ENCODE measurements at places on chromosomes 3 and 15.

DNA sequence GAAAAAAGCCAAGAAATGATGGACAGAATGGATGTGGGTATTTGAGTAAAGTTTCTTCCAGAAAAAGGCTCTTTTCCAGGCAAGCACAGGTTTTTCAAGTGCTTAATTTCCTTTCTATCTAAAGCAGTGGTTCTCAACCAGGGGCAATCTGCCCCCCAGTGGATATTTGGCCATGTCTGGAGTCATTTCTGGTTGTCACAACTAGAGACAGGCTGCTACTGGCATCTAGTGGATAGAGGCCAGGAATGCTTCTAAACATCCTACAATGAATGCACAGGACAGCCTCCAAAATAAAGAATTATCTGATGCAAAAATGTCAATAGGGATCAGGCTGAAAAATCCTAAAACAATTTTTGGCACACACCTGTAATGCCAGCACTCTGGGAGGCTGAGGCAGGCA, 23.9 kb downstream of the SEC22C start:
- DNase-seq: no peak
- H3K27me3 ChIP-seq: no peaks in the 10 kb centered on the region
- H3K4me1 ChIP-seq: peaks cover 30% of the 10 kb centered on the region
- H3K4me3 ChIP-seq: no peak overlapping the region
- no peak overlapping the region for H3K27ac ChIP-seq

DNA sequence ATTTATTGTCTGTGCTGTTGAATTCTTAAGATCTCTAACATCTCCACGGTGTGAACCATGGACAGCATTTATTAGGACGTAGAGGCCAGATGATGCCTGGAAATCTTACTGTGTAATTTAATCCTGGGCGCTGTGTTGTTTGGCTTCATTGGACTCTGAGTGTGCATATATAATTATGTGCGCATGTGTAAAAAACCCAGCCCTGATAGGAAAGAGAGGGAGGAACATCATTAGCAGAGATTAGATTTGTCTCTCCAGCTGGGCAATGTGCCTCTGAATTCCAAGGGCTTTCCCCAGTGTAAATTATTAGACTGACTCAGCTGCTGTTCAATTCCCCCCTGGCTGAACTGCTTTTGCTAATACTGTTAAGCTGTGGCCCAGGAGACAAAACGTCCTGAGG, 39.6 kb downstream of the MAP3K13 start:
- DNase-seq: no peak
- no peaks in the 10 kb centered on the region for H3K4me1 ChIP-seq
- H3K27ac ChIP-seq: no peak overlapping the region
- H3K4me3 ChIP-seq: no peak overlapping the region
- H3K36me3 ChIP-seq: no peaks in the 10 kb centered on the region

GRCh38 chr3:109373933-109374332, 36.6 kb upstream of the DPPA4 start:
- no peaks in the 10 kb centered on the region for H3K36me3 ChIP-seq
- no peak overlapping the region for H3K4me3 ChIP-seq
- H3K4me1 ChIP-seq: no peaks in the 10 kb centered on the region
- no peak for DNase-seq
- H3K27ac ChIP-seq: no peak overlapping the region
- no peaks in the 10 kb centered on the region for H3K27me3 ChIP-seq

DNA sequence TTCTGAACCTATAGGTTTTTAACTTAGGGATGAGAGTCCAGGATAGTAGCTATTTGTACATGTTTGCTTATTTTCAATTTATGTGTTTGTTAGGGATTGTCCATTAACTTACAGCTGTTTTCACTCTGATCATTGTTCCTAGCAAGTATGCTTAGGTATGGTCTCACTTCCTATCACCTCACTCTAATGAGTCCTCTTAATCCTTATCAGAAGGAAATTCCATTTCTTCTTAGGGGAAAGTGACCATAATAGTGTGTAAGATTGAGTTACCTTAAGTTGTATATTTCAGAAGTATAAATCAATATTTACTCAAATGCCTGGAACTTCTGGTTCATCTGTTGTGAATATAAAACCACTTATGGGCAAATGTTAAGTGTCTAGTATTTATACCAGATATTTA, 53.0 kb downstream of the PIAS1 start:
- no peak overlapping the region for H3K27ac ChIP-seq
- H3K36me3 ChIP-seq: peaks cover 14% of the 10 kb centered on the region
- peaks cover 10% of the 10 kb centered on the region for H3K4me1 ChIP-seq
- H3K4me3 ChIP-seq: no peak overlapping the region
- H3K27me3 ChIP-seq: no peaks in the 10 kb centered on the region

- H3K4me1 ChIP-seq: peaks cover 5% of the 10 kb centered on the region
- no peaks in the 10 kb centered on the region for H3K27me3 ChIP-seq
- H3K27ac ChIP-seq: no peak overlapping the region
- DNase-seq: no peak
- H3K4me3 ChIP-seq: no peak overlapping the region
Measured at GRCh38 chr3:186988806-186989205, 58.5 kb downstream of the ST6GAL1 start.

GRCh38 chr15:43966646-43967045, 139.8 kb downstream of the WDR76 start:
- H3K27ac ChIP-seq: no peak overlapping the region
- no peaks in the 10 kb centered on the region for H3K36me3 ChIP-seq
- H3K27me3 ChIP-seq: no peaks in the 10 kb centered on the region
- no peaks in the 10 kb centered on the region for H3K4me1 ChIP-seq
- DNase-seq: no peak

DNA sequence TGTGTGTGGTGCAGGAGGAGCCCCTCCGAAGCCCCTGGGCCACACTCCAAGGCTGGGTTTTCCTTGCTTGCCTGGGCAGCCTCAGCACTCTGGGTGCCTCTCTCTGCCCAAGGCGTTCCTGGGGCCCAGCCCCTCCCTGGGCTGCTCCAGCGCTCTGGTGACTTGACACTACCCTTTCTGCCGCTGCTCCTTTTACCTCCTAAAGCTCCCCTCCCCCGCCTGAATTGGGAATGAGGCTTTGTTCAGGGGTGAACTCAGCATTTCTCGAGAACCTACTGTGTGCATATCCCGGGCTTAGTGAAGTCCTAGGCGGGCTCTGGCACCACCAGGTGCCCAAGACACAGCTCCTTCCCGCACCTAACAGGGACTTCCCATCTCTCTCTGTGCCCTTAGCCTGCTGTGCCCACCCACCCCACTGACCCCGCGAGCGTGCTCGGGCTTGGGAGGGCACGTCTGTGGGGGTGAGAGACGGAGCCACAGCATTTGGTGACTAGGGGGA, 1.2 kb upstream of the BAHD1 start:
- peak overlapping the region; percentile 57 for H3K4me3 ChIP-seq
- H3K36me3 ChIP-seq: no peaks in the 10 kb centered on the region

DNA sequence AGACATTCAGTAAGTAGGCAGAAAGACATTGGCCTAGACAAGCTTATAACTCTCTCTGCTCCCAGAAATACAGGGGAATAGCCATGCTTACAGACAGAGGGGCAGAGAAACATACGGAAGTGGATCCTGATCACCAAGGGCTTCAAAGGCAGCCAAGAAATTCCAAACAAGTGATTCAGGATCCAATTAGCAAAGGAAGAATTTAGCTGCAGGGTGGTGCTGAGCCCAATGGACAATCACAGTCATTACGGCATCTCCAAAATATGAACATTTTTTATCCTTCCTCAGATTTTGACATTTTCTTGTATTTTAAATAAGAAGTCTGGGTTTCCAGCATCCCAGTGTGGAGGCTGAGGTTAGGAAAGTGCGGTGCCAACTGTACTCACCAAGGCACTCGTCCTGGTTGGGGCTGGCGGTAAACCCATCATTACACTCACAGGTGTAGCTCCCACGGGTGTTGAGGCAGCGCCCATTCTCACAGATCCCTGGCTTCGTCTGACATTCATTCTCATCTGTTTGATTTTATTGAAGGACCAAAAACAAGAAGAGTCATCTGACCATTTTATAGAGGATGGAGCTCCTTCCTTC, 96.8 kb downstream of the DUT start:
- H3K27ac ChIP-seq: no peak overlapping the region
- no peak for DNase-seq

- peaks cover 41% of the 10 kb centered on the region for H3K4me1 ChIP-seq
- DNase-seq: peak; percentile 62
- H3K4me3 ChIP-seq: peak overlapping the region; percentile 75
- no peaks in the 10 kb centered on the region for H3K27me3 ChIP-seq
- H3K27ac ChIP-seq: peak overlapping the region; percentile 98
- no peaks in the 10 kb centered on the region for H3K36me3 ChIP-seq
Measured at GRCh38 chr3:71066849-71067261, 516.7 kb downstream of the FOXP1 start.

DNA sequence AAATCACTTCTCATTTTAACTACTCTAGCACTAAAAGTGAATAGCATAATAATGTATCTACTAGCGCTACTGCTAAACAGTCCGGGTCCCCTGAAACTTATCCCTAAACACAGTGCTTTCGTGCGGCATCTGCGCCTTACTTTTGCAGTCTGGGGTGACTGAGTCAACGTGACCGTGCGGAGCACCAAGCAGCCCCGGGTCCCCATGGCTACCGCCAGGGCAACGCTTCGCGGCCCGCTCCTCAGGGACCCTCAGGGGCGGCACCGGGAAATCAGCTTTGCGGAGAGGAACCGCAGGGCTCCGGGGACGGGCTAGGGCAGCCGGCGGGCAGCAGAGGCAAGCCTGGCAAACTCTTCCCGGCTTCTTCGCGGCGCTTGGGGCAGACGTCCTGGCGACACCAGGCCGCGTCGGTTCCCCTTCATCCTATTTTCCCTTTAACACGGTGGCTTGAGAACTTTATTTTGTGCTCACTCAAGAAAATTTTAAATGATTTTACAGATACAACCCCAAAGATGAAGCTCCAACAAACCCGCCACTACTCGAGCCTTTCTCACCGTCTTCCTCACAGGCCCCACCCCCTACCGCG, 757 bp upstream of the DIPK2A start:
- no peaks in the 10 kb centered on the region for H3K36me3 ChIP-seq
- DNase-seq: peak; percentile 46
- H3K4me3 ChIP-seq: peak overlapping the region; percentile 92
- H3K27me3 ChIP-seq: peaks cover 5% of the 10 kb centered on the region
- peak overlapping the region; percentile 74 for H3K27ac ChIP-seq
- H3K4me1 ChIP-seq: peaks cover 4% of the 10 kb centered on the region

GRCh38 chr3:58308728-58309127, 2.4 kb downstream of the HTD2 start:
- peaks cover 32% of the 10 kb centered on the region for H3K36me3 ChIP-seq
- H3K27me3 ChIP-seq: no peaks in the 10 kb centered on the region
- peaks cover 18% of the 10 kb centered on the region for H3K4me1 ChIP-seq
- DNase-seq: no peak
- peak overlapping the region; percentile 9 for H3K27ac ChIP-seq

DNA sequence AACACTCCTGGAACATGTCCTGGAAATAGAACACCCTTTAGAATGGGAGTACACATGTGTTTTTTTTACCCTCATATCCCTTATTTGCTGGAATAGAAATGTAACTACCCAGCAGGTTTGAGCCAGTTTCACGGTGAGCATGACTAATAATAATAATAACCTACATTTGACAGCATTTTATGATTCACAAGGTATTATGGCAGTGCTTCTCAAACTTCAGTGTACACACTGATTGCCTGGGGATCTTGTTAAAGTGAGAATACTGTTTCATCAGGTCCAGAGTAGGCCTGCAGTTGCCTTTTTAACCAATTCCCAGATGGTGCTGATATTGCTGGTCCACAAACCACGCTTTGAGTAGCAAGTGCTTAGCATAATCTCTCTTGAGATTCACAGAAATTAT, 63.9 kb downstream of the NFKBIZ start:
- no peaks in the 10 kb centered on the region for H3K4me1 ChIP-seq
- no peak overlapping the region for H3K4me3 ChIP-seq
- no peak for DNase-seq
- no peaks in the 10 kb centered on the region for H3K27me3 ChIP-seq
- no peak overlapping the region for H3K27ac ChIP-seq
- no peaks in the 10 kb centered on the region for H3K36me3 ChIP-seq

- no peaks in the 10 kb centered on the region for H3K4me1 ChIP-seq
- no peak for DNase-seq
- no peak overlapping the region for H3K27ac ChIP-seq
- no peaks in the 10 kb centered on the region for H3K27me3 ChIP-seq
- no peak overlapping the region for H3K4me3 ChIP-seq
Measured at GRCh38 chr15:84929795-84930603, 45.5 kb downstream of the SLC28A1 start.

GRCh38 chr3:134357261-134357913, 16.9 kb downstream of the AMOTL2 start:
- no peaks in the 10 kb centered on the region for H3K36me3 ChIP-seq
- no peaks in the 10 kb centered on the region for H3K4me1 ChIP-seq
- H3K4me3 ChIP-seq: no peak overlapping the region

GRCh38 chr15:98772895-98773294, 124.6 kb downstream of the IGF1R start:
- H3K27ac ChIP-seq: no peak overlapping the region
- H3K4me1 ChIP-seq: no peaks in the 10 kb centered on the region
- H3K4me3 ChIP-seq: no peak overlapping the region
- DNase-seq: no peak

DNA sequence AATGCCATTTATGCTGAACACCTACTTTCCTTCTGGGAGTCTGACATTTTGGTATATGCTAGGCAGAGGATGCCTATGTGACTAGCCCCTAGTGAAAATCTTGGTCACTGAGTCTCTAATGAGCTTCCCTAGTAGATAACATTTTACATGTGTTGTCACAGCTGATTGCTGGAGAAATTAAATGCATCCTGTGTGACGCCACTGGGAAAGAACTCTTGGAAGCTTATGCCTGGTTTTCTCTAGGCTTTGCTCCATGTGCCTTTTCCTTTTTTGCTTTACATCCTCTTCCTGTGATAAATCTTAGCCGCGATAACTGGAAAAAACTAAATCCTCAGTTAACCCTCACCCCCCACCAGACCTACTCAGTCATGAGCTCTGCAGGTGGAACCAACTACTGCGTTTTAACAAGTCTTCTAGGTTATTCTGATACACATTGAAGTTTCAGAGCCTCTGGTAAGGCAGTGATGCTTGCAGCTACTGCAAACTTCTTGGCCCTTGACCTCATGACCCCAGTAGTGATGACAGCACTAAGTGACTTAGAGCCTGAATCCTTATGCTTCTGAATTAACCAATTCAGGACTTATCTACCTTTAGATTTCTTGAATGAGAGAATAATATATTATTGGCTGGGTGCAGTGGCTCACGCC, 292.4 kb upstream of the SOX14 start:
- no peaks in the 10 kb centered on the region for H3K4me1 ChIP-seq
- H3K36me3 ChIP-seq: no peaks in the 10 kb centered on the region
- H3K27ac ChIP-seq: no peak overlapping the region
- no peak for DNase-seq

- H3K4me1 ChIP-seq: no peaks in the 10 kb centered on the region
- H3K4me3 ChIP-seq: no peak overlapping the region
- H3K36me3 ChIP-seq: no peaks in the 10 kb centered on the region
Measured at GRCh38 chr3:131299836-131300235, 81.7 kb upstream of the NUDT16 start.

GRCh38 chr3:194111336-194111735, 24.6 kb upstream of the HES1 start:
- no peaks in the 10 kb centered on the region for H3K36me3 ChIP-seq
- peaks cover 3% of the 10 kb centered on the region for H3K27me3 ChIP-seq
- H3K4me3 ChIP-seq: no peak overlapping the region
- no peaks in the 10 kb centered on the region for H3K4me1 ChIP-seq

- H3K4me1 ChIP-seq: peaks cover 14% of the 10 kb centered on the region
- peaks cover 14% of the 10 kb centered on the region for H3K27me3 ChIP-seq
- no peaks in the 10 kb centered on the region for H3K36me3 ChIP-seq
- H3K4me3 ChIP-seq: no peak overlapping the region
- no peak for DNase-seq
- H3K27ac ChIP-seq: no peak overlapping the region
Measured at GRCh38 chr3:142884531-142884930, 4.4 kb downstream of the PCOLCE2 start.

Data from effector memory CD4-positive, alpha-beta T cell (primary cell).